ENCODE measurements at places on chromosomes 5 and 9.

DNA sequence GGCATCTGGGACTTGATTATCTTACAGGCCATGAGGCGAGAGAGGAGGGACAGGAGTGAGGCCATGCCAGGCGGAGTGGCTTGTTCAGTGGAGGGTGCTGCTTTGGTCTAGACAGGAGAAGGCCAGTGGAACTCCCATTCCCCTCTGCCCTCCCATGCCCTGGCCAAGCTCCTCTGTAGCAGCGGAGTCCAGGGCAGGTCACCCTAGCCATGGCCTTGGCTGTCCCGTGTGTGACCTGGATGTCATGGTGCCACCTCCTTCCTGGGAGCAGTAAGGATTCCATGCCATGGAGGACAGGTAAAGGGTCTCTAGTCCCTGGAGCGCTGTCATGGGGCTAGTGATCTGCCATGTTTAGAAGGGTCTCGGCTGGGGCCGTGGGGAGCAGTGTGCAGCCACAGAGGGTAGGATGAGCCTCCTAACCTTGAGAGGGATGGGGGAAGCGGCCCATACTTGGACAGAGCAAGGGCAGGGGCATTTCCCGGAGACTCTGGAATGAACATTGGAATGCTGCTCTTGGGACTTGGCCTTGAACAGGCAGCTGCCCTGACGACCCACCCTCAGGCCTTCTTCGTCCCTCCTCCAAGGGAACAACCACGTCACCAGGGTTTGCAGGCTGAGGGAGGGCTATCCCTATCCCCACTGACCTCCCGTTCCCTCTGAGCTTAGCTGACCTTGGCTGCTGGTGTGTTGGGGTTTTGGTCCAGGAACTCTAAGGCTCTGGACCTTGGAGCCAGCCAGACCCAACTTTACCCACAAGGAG is 100.4 kb downstream of the DAB2IP start:
- no peak for DNase-seq
- no peaks in the 10 kb centered on the region for H3K4me1 ChIP-seq
- no peaks in the 10 kb centered on the region for H3K27me3 ChIP-seq
- no peak overlapping the region for H3K27ac ChIP-seq
- no peaks in the 10 kb centered on the region for H3K36me3 ChIP-seq

- DNase-seq, result no peak
- no peaks in the 10 kb centered on the region for H3K36me3 ChIP-seq
- H3K27ac ChIP-seq, result no peak overlapping the region
- H3K4me1 ChIP-seq, result peaks cover 11% of the 10 kb centered on the region
- peaks cover 12% of the 10 kb centered on the region for H3K27me3 ChIP-seq
These were observed 4.9 kb downstream of the NPDC1 start for GRCh38 chr9:137041124-137041523.

DNA sequence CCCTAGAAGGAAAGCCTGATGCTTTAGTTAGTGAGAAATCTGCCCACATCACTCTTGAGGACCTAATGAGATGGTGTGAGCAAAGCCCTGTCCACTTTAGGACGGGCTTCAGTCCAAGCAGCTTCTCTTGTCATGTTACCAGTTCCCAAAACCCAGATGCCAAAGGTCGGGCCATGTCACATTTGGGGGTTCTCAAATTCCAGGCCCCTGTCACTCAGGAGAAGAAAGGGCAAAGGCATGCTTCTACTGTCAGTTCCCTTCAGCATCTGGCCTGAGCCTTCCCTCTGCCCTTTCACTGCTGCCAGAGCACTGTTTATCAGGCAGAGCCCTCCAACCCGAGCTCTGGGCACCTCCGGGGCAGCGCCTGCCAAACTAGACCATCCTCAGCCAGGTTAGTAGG is 556.0 kb downstream of the BNC2 start:
- no peak overlapping the region for H3K4me3 ChIP-seq
- no peaks in the 10 kb centered on the region for H3K36me3 ChIP-seq
- DNase-seq, result no peak
- H3K27me3 ChIP-seq, result no peaks in the 10 kb centered on the region
- H3K4me1 ChIP-seq, result no peaks in the 10 kb centered on the region

DNA sequence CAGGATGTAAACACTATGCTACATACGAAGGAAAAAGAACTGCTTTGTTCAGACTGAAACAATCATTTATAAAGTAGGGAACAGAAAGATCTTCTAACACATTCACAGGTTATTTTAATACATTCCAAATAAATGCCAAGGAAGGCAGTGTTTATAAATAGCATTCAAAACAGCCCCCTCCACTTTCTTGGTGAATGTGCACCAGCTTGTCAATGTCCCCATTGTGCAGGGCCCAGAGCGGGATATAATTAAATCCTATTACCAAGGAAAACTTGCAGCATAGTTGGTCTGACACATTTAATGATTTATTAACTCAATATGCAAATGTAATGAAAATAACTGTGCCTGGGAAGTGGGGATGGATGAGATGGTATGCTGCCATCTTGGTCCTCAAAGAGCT is 135.9 kb upstream of the RAD23B start:
- H3K36me3 ChIP-seq, result no peaks in the 10 kb centered on the region
- DNase-seq, result no peak
- no peaks in the 10 kb centered on the region for H3K4me1 ChIP-seq
- H3K27me3 ChIP-seq, result peaks cover 17% of the 10 kb centered on the region
- no peak overlapping the region for H3K27ac ChIP-seq

- no peak for DNase-seq
- H3K36me3 ChIP-seq, result no peaks in the 10 kb centered on the region
- H3K27ac ChIP-seq, result no peak overlapping the region
- no peaks in the 10 kb centered on the region for H3K4me1 ChIP-seq
These were observed 514.2 kb upstream of the TLE4 start for GRCh38 chr9:79057576-79057975.

DNA sequence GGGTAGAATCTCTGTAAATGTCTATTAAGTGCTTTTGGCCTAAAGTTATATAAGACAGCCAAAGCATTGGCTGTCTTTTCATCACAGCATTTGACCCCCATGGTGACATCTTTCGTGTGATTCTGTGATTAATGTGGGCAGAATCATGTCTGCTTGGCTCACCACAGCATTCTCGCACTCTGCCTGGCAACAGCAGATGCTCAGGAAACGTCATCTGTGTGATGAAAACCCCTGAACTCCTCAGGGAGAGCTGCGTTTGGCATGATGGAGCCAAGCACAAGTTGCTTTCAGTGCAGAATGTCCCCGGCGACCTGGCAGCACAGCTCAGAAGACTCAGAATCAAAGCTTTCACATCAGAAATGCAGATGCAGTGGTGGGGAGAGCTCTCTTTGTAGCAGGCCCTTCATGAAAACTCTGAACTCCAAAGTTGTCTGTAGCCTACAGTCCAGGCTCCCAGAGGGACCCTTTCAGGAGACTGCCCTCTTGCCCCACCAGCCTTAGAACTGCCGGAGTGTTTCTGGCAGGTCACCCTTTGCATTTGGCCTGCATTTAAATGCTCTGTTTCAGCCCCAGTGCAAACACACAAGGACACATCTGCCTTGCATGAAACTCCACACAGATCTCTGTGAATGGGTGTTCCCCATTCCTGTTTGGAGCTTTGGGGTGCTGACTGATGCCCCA is 155.6 kb upstream of the PANK3 start:
- H3K27ac ChIP-seq, result no peak overlapping the region
- H3K4me1 ChIP-seq, result peaks cover 4% of the 10 kb centered on the region
- H3K36me3 ChIP-seq, result no peaks in the 10 kb centered on the region
- H3K4me3 ChIP-seq, result no peak overlapping the region
- no peak for DNase-seq

- H3K27ac ChIP-seq, result peak overlapping the region; percentile 83
- no peaks in the 10 kb centered on the region for H3K36me3 ChIP-seq
- peak overlapping the region; percentile 78 for H3K4me3 ChIP-seq
- peaks cover 24% of the 10 kb centered on the region for H3K4me1 ChIP-seq
- DNase-seq, result peak; percentile 67
These were observed 35.5 kb upstream of the B4GALT1 start for GRCh38 chr9:33202552-33203201.

- H3K36me3 ChIP-seq, result peaks cover 20% of the 10 kb centered on the region
- no peaks in the 10 kb centered on the region for H3K27me3 ChIP-seq
- H3K4me3 ChIP-seq, result peak overlapping the region; percentile 64
These were observed 6.4 kb upstream of the FPGS start for GRCh38 chr9:127796225-127796813.

GRCh38 chr5:60701321-60701968 is 1.5 kb upstream of the DEPDC1B start:
- DNase-seq, result no peak
- H3K27ac ChIP-seq, result no peak overlapping the region
- H3K27me3 ChIP-seq, result no peaks in the 10 kb centered on the region
- H3K4me3 ChIP-seq, result peak overlapping the region; percentile 4

GRCh38 chr9:123795336-123795735 is 134.6 kb downstream of the DENND1A start:
- DNase-seq, result no peak
- peaks cover 5% of the 10 kb centered on the region for H3K36me3 ChIP-seq
- peaks cover 10% of the 10 kb centered on the region for H3K4me1 ChIP-seq
- no peaks in the 10 kb centered on the region for H3K27me3 ChIP-seq
- no peak overlapping the region for H3K27ac ChIP-seq

DNA sequence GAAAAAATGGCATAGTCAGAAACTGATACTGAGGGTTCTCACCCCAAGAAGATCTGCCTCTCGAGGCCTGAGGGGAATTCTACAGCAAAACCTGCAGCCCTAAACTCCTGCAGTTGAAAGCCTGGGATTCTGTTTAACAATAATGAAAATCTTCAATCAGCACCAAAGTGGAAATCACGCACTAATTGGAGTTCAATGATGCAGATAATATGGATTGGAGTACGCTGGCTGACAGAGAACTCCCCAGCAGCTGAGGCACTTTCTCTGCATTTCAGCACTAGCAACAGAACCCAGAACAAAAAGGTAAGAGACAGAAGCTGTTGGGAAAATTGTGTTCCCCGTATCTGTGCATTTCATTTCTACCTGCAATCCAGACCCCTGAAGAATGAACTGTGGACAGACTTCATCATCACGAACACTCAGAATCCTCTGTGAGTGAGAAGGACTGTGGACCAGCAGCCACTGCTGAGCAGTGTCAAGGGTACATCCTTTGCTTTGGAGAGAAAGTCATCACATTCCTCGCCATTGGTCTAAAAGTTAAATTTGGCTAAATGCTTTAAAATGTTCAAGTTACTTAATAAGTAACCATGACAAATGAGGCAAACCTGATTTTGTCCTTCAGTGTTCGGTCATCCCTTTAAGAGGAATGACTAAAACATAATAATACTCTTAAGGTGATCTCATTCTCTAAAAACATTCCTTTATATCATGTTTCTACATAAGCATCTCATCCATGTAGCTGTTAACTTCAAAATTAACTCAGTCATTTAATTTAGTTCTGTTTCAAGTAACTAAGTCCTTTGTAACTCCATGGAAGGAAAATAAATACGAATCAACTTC is 126.1 kb downstream of the GAS1 start:
- no peaks in the 10 kb centered on the region for H3K27me3 ChIP-seq
- no peak for DNase-seq
- no peak overlapping the region for H3K4me3 ChIP-seq
- H3K4me1 ChIP-seq, result no peaks in the 10 kb centered on the region

DNA sequence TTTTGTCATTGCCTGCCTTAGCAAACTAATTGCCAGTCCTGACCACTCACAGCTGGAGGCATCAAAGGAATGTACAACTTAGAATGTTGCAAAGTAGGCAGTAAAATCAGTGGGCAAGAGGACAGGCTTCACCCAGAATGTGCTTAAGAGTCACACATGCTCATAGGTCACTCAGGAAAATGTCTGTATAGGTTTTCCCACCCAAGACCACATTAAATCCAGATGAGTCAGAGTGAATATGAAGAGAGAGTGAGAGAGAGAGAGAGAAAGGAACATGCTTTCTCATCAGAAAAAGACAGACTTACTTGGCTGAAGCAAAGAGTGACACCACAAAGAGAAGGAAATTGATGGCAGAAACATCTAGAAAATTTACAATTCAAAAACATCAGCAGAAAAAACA is 37.9 kb downstream of the PLEKHG4B start:
- no peak overlapping the region for H3K27ac ChIP-seq
- peaks cover 10% of the 10 kb centered on the region for H3K27me3 ChIP-seq
- DNase-seq, result no peak
- H3K4me3 ChIP-seq, result no peak overlapping the region

DNA sequence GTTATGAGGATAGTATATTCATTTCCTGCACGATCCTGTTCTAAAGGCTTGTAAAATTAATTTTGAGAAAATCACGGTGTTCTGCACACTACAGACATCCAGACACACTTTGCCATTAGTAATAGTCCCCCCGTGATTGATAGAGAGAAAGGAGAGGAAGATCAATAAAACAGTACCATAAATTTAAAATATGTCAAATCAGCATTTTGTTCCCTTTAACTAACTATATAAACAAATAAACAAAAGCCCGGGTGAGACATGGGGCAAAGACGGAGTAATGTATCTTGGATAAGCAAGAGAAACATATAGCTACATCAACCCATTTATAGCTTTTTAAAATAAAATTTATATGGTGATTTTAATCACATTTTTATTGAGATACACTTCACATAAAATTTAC is 10.6 kb upstream of the CER1 start:
- no peaks in the 10 kb centered on the region for H3K36me3 ChIP-seq
- peaks cover 12% of the 10 kb centered on the region for H3K27me3 ChIP-seq
- H3K4me1 ChIP-seq, result no peaks in the 10 kb centered on the region
- no peak overlapping the region for H3K27ac ChIP-seq
- no peak for DNase-seq

DNA sequence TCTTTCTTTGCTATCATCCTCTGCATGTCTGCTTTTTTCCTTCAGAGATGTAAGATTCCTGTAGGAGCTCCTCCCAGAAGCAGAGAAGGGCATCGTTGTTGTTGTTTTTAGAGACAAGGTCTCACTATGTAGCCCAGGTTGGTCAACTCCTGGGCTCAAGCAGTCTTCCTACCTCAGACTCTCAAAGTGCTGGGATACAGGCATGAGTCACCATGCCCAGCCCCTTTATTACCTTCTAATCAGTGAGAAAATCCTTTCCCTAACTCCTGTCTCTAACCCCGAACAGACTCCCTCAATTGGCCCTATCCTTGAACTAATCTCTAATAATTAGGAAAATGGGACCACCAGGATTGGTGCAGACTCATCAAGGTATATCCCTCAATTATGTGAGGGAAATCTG is 64.4 kb downstream of the GALNT10 start:
- H3K36me3 ChIP-seq, result peaks cover 31% of the 10 kb centered on the region
- H3K4me1 ChIP-seq, result peaks cover 19% of the 10 kb centered on the region
- no peak overlapping the region for H3K4me3 ChIP-seq
- no peak overlapping the region for H3K27ac ChIP-seq

DNA sequence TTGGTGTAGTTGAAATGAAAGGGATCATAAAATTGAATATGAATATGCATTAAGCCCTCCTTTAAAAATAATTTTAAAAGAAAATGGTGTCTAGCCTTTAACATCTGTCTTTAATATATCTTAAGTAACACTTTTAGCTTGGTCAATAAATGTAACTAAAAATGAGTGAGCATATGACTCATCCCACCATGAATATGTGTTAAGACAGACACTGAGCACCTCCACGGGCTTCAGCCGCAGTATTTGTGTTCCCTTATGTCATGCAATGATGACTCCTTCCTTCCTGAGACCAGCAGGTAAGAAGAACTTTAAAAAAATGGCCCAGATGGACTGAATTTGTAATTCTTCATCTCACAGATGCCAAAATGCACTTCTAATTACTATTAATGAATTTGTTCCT is 563.2 kb downstream of the NR2F1-AS1 start:
- no peaks in the 10 kb centered on the region for H3K27me3 ChIP-seq
- H3K27ac ChIP-seq, result no peak overlapping the region
- no peak overlapping the region for H3K4me3 ChIP-seq
- H3K4me1 ChIP-seq, result no peaks in the 10 kb centered on the region
- no peaks in the 10 kb centered on the region for H3K36me3 ChIP-seq
